ENCODE measurements at places on chromosomes 7 and 10.

- DNase-seq = no peak
Measured at GRCh38 chr7:7276161-7276560, 93.8 kb downstream of the C1GALT1 start.

GRCh38 chr10:127252818-127253217 is 56.4 kb upstream of the INSYN2A start:
- no peak for DNase-seq

GRCh38 chr7:7207876-7208275 is 25.5 kb downstream of the C1GALT1 start:
- no peak for DNase-seq

- DNase-seq = no peak
Measured at GRCh38 chr10:30096564-30096963, 37.2 kb upstream of the JCAD start.

GRCh38 chr7:66748791-66749190 is 8.3 kb downstream of the RABGEF1 start:
- DNase-seq = no peak

GRCh38 chr10:48235501-48235900 is 39.0 kb downstream of the FRMPD2 start:
- no peak for DNase-seq

DNA sequence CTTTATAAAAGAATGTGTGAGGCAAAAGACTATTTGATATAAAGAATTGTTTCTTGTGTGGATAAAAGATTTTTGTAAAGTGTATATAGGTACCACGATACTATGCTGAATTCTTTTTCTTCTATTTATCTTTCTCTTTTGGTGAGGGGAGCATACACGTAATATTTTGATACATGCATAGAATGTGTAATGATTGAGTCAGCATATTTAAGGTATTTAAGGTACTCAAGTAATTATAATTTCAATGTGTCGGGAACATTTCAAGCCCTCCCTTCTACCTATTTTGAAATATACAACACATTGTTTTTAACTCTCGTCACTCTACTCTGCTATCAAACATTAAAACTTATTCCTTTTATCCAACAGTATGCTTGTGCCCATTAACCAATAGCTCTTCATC is 1221.6 kb upstream of the PHF14 start:
- DNase-seq = no peak

GRCh38 chr7:148486937-148487336 is 103.6 kb upstream of the C7orf33 start:
- DNase-seq = no peak

GRCh38 chr10:117546020-117546580 is 3.6 kb downstream of the EMX2 start:
- no peak for DNase-seq

DNA sequence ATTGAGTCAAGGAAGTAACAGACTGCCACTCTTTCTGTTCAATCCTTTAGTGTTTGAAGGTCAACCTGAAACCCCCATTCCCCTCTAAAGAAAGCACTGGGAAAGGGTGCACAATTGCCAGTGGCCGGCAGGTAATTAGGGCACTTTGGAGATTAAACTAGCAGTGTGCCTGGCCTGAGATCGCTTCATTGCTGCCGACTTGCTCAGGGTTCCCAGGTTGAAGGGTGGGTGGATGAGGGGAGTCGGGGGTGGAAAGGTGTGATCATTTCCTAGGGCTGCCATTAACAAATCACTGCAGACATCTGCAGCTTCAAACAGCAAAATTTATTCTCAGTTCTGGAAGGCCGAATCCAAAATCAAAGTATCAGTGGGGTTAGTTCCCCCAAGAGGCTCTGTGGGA is 16.3 kb upstream of the BTBD16 start:
- no peak for DNase-seq

- no peak for DNase-seq
Measured at GRCh38 chr10:4011136-4011812, 226.3 kb upstream of the KLF6 start.

- DNase-seq = no peak
Measured at GRCh38 chr10:12729885-12730284, 271.6 kb downstream of the CCDC3 start.

- DNase-seq = peak; percentile 41
Measured at GRCh38 chr7:137606061-137606674, 240.6 kb downstream of the DGKI start.

- DNase-seq = no peak
Measured at GRCh38 chr7:99827040-99827778, 604 bp upstream of the CYP3A43 start.

GRCh38 chr10:21230219-21230618 is 295.3 kb downstream of the SKIDA1 start:
- no peak for DNase-seq

DNA sequence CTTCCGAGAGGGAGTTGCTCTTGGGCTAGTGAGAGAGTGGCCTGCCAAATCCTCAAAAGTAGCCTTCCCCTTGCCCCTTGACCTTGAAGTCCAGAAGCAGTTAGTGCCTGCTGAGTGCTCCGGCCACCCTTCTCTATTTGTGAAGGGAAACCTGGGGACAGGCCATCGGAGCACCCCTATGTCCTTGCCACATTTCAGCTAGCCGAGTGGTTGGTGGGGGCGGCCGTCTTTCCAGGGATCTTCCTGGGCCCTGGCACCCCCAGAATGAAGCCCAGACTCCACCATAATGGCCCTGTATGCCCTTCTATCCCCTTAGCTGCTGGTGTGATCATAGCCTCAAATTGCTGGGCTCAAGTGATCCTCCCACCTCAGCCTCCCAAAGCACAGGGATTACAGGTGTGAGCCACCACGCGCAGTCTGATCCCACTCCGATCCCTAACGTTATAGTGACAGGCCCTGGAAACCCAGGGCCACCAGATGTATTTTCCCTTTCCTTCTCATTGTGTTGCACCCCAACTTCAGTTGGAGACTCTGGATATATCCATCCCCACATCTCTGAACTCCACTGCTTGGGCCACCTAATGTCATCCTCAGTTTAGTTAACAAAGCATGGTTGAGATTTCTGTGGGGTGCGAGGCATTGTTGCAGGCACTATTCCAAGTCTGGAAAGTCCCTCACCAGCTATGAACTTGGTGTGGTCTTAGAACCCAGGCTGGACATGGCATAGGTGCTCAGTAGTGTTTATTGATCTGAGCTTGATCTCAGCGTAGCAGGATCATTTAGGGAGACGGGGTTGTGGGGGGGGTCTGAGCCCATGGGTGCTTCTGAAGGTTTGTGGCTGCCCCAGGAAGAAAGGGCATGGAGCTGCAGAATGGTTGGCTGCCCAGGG is 1.6 kb downstream of the TSPAN14 start:
- DNase-seq = no peak

DNA sequence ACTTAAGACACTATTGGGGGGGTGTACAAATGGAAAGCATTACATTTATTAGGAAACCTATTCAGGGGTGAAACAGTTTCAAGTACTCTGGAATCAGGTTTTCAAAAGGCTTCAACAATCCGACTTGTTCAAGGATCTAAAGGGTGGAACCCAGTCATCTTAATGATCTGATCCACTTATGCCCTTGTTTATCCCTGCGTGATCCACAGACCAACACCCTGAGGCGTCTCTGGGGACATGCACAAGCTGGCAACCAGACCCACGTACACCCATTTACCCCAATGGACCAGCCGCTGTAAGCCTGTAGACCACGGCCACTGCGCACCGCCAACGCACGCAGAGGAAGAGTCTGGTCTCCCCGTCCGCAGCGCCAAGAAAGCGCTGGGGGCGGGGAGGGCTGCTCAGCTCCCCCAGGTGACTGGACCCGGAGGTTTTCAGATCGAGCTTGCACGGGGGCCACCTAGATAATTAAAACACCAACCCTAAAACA is 13.4 kb downstream of the HNRNPF start:
- no peak for DNase-seq

GRCh38 chr7:150734254-150734653 is 3.0 kb upstream of the GIMAP5 start:
- no peak for DNase-seq

- no peak for DNase-seq
Measured at GRCh38 chr10:5723692-5724091, 39.1 kb downstream of the TASOR2 start.

- no peak for DNase-seq
Measured at GRCh38 chr7:11297764-11298163, 324.1 kb downstream of the PHF14 start.

DNA sequence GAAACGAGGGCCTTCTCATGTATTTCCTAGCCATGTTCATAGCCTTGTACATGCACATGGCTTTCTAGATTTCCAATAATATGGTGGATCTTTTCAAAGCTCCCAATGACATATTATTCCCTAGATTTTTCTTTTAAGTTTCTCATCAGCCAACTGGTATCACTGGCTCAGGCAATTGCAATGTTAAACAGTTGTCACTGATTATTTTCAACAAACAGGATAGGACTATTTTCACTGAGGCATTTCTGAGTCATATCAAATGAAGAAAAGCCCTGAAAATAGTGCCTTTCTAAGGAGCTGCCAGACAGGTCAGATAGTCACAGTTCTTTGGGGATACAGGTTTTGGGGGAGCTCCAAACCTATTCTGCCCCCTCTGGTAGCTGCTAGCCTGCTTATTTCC is 4.5 kb upstream of the LMTK2 start:
- no peak for DNase-seq

DNA sequence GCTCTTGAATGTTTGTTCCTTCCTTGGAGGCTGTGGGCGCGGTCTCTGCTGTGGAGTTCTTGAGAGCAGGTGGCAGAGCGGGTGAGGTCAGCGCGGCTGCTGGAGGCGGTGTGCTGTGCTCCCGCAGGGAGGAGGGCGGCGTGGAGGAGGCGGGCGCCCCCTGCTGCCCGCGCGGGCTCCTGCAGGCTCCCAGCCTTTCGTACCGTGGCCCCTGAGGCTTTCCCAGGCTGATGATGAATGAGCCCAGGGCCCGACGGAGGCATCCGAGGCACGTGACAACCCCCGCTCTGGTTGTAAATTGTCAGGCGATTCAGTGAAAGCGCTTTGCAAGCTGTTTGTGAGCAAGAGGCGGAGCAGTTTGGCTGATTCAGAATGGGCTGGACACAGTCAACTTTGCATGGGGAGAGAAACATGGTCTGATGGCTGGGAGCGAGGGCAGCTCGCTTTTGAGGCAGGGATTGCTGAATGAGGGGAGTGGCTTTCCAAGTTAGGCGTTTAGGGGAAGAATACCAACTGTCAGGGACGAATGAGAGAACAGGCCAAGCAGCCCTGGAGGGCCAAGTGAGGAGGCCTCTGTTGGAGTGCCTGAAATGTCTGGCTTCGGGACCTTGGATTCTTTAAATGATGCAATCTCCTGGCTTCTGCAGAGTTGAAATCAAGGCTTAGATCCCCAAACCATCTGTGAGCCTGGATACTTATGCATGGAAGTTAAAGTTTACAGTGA is 46.6 kb downstream of the CDHR3 start:
- peak; percentile 87 for DNase-seq

GRCh38 chr10:22780474-22780885 is 66.1 kb upstream of the PIP4K2A start:
- DNase-seq = no peak

DNA sequence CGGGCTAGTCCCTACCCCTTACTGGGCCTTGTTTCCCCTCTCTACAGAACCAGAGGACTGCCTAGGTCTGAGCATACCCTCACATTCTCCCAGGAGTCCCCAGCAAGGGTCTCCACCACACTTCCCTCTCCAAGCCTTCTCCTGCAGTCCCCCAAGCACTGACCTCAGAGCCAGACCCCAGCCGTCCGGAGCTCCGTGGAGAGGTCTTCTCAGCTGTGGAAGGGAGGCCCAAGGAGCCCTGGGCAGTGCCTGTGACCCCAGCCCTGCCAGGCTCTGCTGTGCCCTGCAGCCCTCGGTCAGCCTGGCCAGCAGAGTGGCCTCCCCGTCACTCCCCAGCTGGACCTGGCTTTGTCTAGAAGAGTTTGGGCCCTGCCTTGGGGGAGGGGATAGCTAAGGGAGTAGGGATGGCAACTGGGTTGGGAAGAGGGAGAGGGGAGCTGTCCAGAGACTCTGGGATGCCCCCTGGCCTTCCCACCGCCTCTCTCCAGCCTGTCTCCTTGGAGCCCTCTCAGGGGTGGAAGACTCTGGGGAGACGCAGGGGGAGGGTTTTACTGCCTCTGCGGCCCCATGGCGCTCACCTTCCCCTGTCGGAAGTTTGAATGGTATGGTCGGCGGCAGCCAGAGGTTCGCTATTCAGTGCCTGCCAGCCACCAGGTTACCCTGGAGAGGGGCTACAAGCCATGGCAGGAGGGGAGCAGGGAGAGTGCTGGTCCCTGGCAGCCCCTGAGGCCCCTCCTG is at the start of gene C10orf105:
Gene C10orf105 (minus strand): TSS at position 315 of the 738 bp plus-strand sequence. CDS start 3,441 bp downstream, outside the sequence.
- DNase-seq = no peak

DNA sequence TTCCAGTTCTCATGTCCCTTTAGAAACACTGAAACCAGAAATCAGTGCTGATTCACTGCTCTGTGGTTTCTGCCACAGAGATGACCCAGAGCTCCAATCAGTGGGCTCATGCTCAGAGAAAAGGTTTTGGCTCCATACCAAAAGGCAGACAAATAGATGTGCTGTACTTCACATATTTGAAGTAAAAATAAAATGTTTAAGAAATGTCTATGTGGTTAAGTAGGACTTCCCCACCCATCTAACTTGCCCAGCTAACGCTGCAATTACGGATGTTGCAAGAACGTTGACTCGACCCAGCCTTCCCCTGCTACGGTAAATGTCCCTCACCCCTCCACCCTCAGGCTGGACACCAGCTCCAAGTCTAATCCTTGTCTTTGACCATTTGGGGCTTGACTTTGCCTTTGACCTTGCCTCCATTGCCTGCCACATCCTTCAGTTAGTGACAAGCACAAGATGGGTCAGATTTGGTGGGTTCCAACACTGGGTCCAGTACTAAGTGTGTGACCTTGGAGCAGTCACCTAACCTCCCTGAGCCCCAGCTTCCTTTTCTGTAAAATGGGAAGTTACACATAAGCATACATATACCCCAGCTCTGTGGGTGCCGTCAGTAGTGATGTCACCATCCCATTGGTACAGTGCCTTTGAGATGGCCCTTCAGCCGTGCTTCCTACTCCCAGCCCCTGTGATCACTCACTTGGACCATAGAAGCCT is 95.8 kb downstream of the CHST15 start:
- DNase-seq = peak; percentile 20

- DNase-seq = no peak
Measured at GRCh38 chr10:34219753-34220548, 595.1 kb downstream of the PARD3 start.

GRCh38 chr10:79048639-79049550 is 19.9 kb upstream of the ZMIZ1 start:
- no peak for DNase-seq

Measured in muscle of back (tissue), 13 donors.